ENCODE measurements at places on chromosomes 6 and 20. TPM values are rescaled to one million over a fixed set of nuclear protein-coding genes. Genes with fewer than 3 reads are reported as not detected.

DNA sequence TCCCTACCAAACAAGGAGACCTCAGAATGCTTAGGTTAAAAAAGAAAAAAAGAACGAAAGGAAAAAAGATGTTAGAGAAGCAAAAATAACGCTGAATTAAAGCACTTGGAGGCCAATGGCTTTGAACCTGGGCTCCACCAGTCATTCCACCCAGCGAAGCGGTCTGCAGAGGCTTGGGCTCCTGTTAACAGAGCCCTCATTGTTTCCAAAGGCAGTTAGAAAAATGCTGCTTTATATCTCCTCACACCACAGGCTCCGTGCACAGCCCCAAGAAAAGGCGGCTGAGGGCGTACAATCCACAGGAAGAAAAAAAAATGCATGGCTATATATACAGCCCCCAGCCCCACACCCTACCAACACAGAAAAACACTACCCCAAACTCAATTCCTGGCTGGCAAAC, 255.9 kb downstream of the FOXC1 start:
- no peaks in the 10 kb centered on the region for H3K36me3 ChIP-seq
- no peak overlapping the region for H3K27ac ChIP-seq
- H3K27me3 ChIP-seq, result no peaks in the 10 kb centered on the region
- peaks cover 43% of the 10 kb centered on the region for H3K4me1 ChIP-seq
- no peak for DNase-seq

GRCh38 chr6:157323255-157323965, at the start of gene TMEM242:
TSS of gene TMEM242 (minus strand) at chr6:157323519. CDS start at chr6:157323499, 20 bp downstream.
- H3K4me1 ChIP-seq, result peaks cover 19% of the 10 kb centered on the region
- H3K27ac ChIP-seq, result peak within 1 kb of the TSS; percentile 92
- peak; percentile 90 for DNase-seq
- H3K4me3 ChIP-seq, result peak within 1 kb of the TSS; percentile 96
- peaks cover 16% of the 10 kb centered on the region for H3K27me3 ChIP-seq

ADGB gene
- not detected for total RNA-seq

TMEM74B gene
- 0.20 TPM for total RNA-seq

DNA sequence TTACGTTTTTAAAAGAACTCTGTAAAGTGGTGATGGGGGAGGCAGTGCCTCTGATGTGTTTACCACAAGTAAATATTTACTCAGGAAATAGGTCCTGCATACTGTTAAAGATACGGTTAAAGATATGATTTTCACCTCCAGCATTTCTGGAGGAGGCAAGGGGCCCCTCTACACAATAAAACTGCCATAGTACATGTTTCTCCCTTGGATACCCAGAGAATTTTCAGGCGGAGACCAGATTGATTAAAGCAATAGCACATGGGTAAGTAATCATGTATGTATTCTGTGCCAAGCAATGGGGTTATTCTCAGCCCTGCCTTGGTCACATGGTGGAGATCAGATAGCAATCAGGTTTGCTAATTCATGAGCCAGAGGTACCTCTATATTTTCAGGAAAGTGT, 9.6 kb downstream of the RIPOR2 start:
- no peak for DNase-seq
- H3K27me3 ChIP-seq, result no peaks in the 10 kb centered on the region
- peak overlapping the region; percentile 55 for H3K4me3 ChIP-seq
- peaks cover 71% of the 10 kb centered on the region for H3K36me3 ChIP-seq

RSPO3 gene
- not detected for total RNA-seq

DNA sequence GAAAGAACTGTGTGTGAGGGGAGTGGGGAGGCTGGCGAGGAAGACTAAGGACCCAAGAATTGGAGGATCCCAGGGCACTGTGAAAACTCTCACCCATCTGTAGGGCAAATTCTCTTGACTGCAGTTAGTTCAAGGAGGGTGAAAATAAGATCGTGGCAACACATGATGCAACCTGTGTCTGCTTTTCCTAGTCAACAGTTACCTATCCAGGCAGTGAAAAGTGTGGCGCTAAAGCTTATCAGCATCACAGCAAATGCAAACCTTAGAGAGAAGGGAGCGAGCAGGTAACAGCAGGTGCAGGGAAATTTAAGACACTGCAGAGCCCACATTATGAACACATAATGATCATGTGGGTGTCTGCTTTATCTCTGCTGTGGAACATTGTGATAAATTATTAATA, 97.7 kb upstream of the SGK1 start:
- H3K4me3 ChIP-seq, result no peak overlapping the region
- no peak overlapping the region for H3K27ac ChIP-seq
- no peaks in the 10 kb centered on the region for H3K36me3 ChIP-seq
- peaks cover 17% of the 10 kb centered on the region for H3K4me1 ChIP-seq

DNA sequence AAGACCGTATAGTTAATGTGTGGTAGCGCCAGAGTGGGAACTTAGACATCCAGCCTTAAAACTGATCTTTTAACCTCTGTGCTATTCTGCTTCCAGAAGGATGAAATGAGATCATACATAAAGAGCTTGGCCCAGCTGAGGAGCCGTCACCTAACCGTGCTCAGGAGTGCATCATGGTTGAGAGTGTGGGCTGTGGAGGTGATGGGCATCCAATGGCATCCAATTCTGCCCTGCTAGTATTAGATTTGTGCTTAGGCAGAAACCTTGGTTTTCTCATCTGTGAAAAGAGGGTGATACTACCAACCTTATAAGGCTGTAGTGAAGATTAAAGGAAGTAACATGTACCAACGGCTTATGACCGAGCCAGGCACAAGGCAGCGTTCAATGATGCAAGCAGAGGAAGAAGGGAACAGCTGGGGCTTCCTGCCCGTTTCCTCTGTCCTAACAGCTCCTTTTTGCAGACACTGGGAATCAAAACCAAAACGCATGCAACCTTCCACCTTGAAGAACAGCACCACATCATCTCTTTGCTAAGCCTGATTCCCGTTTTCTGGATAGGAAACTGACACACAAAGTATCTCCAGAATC, 1.3 kb downstream of the SLC22A16 start:
- DNase-seq, result no peak
- no peak overlapping the region for H3K27ac ChIP-seq
- peaks cover 20% of the 10 kb centered on the region for H3K27me3 ChIP-seq
- peak overlapping the region; percentile 72 for H3K4me3 ChIP-seq

DNA sequence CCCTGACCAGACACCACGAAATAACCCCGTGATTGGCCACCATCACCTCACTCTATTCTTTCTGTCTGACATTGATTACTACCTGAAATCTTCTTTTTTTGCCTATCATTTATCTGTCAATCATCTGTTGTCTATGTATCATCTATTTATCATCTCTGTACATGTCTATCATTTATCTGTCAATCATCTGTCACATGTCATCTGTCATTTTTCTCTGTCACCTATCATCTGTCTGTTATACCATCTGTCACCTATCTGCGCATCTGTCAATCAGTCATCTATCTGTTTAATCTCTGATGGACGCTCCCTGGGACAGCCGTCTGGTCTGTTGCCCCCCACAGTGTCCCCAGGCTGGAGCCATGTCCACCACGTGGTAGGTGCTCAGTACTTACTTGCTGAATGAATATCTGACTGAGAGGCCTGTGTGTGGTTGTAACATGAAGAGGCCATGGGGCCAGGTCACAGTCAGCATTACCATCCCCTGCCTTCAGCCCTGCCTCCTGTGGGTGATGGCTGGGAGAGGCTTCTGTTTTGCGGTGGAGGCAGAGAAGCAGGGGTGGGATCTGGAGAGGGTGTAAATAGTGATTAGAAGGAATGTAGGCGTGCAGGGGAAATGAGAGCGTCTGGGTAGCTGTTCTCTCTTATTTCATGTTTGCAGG, 302.7 kb downstream of the QKI start:
- DNase-seq, result no peak
- H3K4me3 ChIP-seq, result peak overlapping the region; percentile 12
- H3K4me1 ChIP-seq, result peaks cover 55% of the 10 kb centered on the region

- peaks cover 17% of the 10 kb centered on the region for H3K27me3 ChIP-seq
- H3K4me1 ChIP-seq, result peaks cover 2% of the 10 kb centered on the region
- H3K27ac ChIP-seq, result no peak overlapping the region
These were observed 413.0 kb downstream of the PREX1 start for GRCh38 chr20:48414786-48415185.

DNA sequence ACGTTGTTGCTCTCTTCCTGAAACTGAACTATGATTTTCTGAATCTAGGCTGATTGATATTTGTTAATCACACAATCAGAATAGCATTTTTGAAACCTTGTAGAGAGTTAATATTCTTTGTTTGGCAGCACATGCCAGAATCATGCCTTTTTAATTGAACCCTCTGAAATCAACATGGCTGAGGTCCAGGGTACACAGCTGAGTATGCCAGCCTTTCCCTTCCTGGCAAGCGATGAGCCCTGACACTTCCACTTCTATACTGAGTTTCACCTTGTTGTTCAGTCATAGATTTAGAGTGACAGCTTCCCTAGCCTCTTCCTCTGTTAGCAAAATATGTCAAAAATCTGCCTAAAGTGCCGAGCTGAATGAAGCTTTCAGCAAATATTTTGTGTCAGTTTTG, 6.8 kb downstream of the HDDC2 start:
- H3K4me1 ChIP-seq, result peaks cover 17% of the 10 kb centered on the region
- no peak for DNase-seq
- H3K27me3 ChIP-seq, result no peaks in the 10 kb centered on the region
- no peak overlapping the region for H3K4me3 ChIP-seq
- peaks cover 89% of the 10 kb centered on the region for H3K36me3 ChIP-seq

PRR18 gene
- total RNA-seq, result 0.10 TPM

- no peak overlapping the region for H3K27ac ChIP-seq
- peaks cover 8% of the 10 kb centered on the region for H3K4me1 ChIP-seq
- no peak overlapping the region for H3K4me3 ChIP-seq
- H3K36me3 ChIP-seq, result peaks cover 41% of the 10 kb centered on the region
- DNase-seq, result no peak
- no peaks in the 10 kb centered on the region for H3K27me3 ChIP-seq
These were observed 199.1 kb downstream of the COL9A1 start for GRCh38 chr6:70103798-70104197.

DNA sequence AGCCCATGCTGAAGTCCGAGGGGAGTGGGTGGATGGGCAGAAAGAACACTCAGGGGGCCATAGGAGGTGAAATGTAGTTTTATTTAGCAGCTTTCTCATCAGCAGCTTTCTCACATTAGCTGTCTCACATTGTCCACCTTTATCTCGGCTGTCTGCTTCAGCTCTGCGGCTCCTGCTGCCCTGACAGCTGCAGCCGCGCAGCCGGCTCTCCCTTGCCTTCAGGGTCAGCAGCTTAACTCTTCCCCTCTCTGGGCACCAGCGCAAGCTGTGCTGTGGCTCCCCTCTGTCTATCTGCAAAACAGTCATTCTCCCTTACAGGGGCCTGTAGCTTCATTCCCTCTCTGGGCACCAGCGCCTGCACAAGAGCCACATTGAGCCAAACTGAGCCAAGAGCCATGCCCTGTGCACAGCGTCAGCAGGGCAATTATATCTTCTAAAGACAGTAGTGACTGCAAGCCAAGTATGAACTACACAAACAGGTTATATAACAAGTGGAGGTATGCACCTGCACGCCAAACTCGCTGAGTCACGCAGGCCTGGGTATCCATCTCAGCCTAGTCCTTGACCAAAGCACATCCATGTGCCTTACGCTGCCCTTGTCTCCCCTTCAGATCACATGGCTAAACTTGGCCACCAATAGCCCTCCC, 198.8 kb downstream of the EYA2 start:
- H3K27me3 ChIP-seq, result peaks cover 20% of the 10 kb centered on the region
- DNase-seq, result no peak

DNA sequence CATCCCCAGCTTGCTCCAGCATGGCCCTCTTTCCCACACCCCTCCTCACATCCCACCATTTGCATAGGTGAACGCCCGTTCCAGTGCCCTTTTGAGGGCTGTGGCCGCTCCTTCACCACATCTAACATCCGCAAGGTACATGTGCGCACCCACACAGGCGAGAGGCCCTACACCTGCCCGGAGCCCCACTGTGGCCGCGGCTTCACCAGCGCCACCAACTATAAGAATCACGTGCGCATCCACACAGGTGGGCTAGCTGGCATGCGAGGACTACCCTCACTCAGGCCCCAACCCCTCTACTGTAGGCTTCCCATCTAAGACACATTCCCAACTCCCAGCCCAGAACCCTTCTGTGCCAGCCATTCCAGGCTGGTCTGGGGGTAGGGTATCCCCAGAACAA, 6.1 kb upstream of the DEF6 start:
- no peaks in the 10 kb centered on the region for H3K27me3 ChIP-seq
- no peak overlapping the region for H3K4me3 ChIP-seq
- H3K36me3 ChIP-seq, result peaks cover 90% of the 10 kb centered on the region
- no peak overlapping the region for H3K27ac ChIP-seq

DNA sequence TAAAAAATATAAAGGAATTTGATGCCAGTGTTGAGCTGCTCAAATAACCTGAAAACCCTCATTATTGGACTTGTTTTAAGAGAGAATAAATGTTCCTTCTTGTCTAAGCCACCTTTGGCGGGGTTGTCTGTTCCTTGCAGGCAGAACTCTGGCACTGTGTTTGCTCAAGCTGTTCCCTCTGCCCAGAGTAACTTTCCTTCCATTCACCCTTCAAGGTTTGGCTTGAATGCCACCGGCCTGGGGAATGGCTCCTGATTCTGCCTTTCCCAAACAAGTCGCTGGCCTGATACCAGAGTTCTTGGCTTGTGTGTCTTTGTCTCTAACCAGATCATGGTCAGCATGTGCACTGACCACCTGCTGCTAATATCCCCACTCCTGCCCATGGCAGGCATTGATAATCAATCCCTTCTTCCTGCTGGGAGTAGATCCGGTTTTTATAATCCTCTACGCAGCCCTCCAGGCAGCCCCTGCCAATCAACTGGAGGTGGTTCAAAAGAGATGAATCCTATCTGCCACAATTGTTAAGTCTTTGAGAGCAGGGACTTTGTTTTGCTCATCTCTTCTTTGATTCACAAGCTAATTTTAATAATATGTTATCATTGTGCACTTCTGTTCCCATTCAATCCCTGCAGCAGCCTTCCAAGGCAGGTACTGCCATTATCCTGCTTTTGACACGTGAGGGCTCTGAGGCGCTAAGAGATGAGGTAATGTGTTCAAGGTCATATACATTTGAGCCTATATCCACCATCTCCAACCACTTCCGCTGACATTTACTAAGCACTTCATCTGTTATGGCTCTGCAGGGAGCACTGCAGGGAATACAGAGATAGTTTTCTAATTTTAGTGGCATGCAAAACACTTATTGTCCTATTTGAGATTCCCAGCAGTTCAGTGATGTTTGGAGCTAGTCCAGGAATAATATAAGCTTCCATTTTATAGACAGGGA, 3.1 kb upstream of the CCM2L start:
- H3K36me3 ChIP-seq, result no peaks in the 10 kb centered on the region
- peaks cover 26% of the 10 kb centered on the region for H3K27me3 ChIP-seq
- H3K4me1 ChIP-seq, result no peaks in the 10 kb centered on the region
- no peak for DNase-seq

BMP2 gene
- total RNA-seq, result not detected

DCDC2 gene
- total RNA-seq, result not detected
